Right forelimb (tissue), 1 donor: ENCODE measurements at places on chromosomes 13 and 19.

GRCh38 chr13:89382981-89383380, 1711.8 kb downstream of the SLITRK5 start:
- no peak for DNase-seq

DNA sequence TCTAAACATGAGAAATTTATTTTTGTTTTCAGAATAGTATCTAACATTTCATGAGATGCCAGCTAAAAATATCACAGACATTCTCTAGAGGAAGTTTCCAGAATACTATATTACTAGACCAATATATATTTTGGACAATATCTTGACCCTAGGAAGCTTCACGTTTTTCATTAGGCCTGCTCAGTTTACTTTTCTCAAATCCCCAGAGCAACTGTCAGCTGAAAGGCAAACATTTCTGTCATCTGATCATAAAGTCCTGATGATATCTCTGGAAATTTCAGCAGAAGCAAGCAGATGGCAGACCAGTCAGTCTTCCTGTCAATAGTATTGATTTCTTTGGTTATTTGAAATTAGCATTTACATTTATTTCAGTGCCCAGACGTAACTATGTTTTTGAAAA, 4.0 kb downstream of the POSTN start:
- no peak for DNase-seq

- no peak for DNase-seq
Measured at GRCh38 chr19:38264486-38265212, at the start of gene SPINT2. TSS of gene SPINT2 (plus strand) at chr19:38264573. CDS start at chr19:38264893, 320 bp downstream.

GRCh38 chr19:1284293-1284978, 1.2 kb upstream of the EFNA2 start:
- DNase-seq, result no peak

DNA sequence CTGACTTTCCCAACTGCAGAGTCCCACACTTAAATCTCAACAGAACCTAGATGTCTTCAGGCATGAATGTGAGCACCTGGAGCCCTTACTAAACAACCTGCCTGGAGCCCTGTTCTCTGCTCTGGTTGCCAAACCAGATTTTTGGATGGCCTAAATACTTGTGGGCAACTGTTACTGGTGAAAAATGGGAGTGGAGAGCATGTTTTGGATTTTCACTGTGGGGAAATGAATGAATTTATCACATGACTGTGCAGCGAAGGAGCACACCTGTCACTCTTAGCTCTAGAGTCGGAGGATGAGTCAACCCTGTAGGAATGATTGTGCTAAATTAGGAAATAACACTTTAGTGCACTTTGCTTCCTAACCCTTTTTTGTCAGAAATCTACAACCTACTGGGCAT, 30.3 kb downstream of the SHISA2 start:
- DNase-seq, result no peak

DNA sequence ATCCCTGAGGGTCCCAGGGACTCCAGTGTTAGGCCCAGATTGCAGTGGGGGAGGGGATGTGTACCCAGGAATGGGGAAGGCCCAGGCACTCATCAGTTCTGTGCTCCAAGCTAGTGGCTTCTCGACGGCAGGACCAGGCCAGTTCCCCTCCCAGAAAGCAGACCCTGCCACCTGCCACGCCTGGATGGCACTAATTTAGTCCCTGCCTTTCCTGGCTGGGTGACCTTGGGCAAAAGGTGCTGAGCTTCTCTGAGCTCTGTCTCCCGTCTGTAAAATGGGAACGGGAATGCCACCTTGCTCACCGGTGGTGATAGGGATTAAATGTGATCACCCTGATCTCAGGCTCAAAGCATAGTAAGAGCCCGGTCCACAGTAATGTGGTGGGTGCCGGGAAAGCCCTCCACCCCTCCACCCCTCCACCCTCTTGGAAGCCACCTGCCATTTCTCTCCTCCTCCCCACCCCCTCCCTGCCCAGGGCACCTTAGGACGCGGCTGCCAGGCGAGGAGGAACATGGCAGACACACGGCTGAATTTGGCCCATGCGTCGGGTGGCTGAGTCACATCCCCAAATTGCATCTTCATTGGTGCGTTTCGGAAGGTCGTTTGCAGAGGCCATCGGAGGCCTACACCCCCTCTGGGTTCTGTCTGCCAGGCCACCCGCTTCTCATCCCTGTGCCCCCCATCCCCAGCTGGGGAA, 2.3 kb downstream of the KCNN1 start:
- no peak for DNase-seq

- no peak for DNase-seq
Measured at GRCh38 chr19:44003461-44004009, 778 bp downstream of the ZNF230 start.

GRCh38 chr13:96781141-96781540, 213.1 kb downstream of the OXGR1 start:
- DNase-seq, result peak; percentile 72

- no peak for DNase-seq
Measured at GRCh38 chr19:10692673-10693264, 8.5 kb upstream of the QTRT1 start.

DNA sequence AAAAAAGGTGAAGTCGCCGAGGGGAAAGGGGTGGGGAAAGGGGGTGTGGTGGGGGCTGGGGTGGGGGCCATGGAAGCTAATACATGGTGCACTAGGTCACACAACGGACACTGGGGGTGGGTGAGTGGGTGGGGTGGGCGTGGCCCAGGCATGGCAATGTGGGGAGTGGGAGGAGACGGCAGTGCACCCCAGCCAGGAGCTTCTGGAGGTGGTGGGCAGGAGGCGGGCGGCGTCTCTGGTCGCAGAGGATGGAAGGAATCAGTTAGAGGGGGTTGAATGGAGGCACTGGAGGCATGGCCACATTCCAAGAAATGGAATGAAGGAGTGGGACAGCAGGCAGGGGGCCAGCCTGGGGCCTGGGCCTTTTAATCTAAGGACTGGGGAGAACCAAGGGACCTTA, 19.2 kb upstream of the NANOS2 start:
- DNase-seq, result no peak

- DNase-seq, result no peak
Measured at GRCh38 chr13:22194106-22194805, 523.4 kb downstream of the FGF9 start.
